ENCODE measurements at places on chromosomes 11 and 22. TPM values are rescaled to one million over a fixed set of nuclear protein-coding genes. Genes with fewer than 3 reads are reported as not detected.
A peak's percentile ranks its signal among the peaks of the same experiment; 100 is the strongest.

GRCh38 chr11:117634756-117635603 is 162.0 kb downstream of the DSCAML1 start:
- no peaks in the 10 kb centered on the region for H3K36me3 ChIP-seq
- peaks cover 19% of the 10 kb centered on the region for H3K4me1 ChIP-seq
- H3K4me3 ChIP-seq: no peak overlapping the region
- H3K27ac ChIP-seq: no peak overlapping the region

GRCh38 chr11:128299132-128299726 is 288.1 kb downstream of the ETS1 start:
- peak overlapping the region; percentile 64 for H3K27ac ChIP-seq
- no peaks in the 10 kb centered on the region for H3K36me3 ChIP-seq
- no peaks in the 10 kb centered on the region for H3K27me3 ChIP-seq

- no peaks in the 10 kb centered on the region for H3K27me3 ChIP-seq
- peaks cover 17% of the 10 kb centered on the region for H3K4me1 ChIP-seq
- H3K27ac ChIP-seq: no peak overlapping the region
- peaks cover 4% of the 10 kb centered on the region for H3K36me3 ChIP-seq
- no peak for DNase-seq
- no peak overlapping the region for H3K4me3 ChIP-seq
Observed at GRCh38 chr11:77079666-77080065, 12.9 kb downstream of the CAPN5 start.

The SCGB1D2 gene
- not detected for total RNA-seq

GRCh38 chr11:61491736-61492395 is 16.7 kb upstream of the LRRC10B start:
- H3K27me3 ChIP-seq: no peaks in the 10 kb centered on the region
- DNase-seq: no peak
- no peak overlapping the region for H3K27ac ChIP-seq
- H3K4me3 ChIP-seq: no peak overlapping the region
- H3K4me1 ChIP-seq: peaks cover 53% of the 10 kb centered on the region
- no peaks in the 10 kb centered on the region for H3K36me3 ChIP-seq

The C11orf97 gene
- not detected for total RNA-seq

DNA sequence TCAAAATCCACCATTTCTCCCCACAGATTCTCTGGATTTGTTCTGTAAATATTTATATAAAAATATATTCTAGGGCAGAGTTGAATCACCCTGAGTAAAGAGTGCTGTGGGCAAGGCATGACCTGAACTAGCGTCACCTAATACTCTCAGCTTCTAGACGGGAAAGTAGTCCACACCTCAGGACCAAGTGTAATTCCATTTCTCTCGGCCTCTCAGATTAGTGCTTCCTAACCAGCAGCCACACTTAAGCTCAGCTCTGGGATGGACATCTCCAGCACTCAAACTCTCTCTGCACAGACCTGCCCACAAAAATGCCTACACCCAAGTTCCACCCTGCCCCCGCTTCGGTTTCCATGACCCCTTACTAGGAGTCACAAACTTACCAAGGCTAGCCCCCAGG is 5.3 kb downstream of the SPTBN2 start:
- peaks cover 33% of the 10 kb centered on the region for H3K27me3 ChIP-seq
- H3K4me3 ChIP-seq: no peak overlapping the region
- H3K27ac ChIP-seq: no peak overlapping the region
- H3K36me3 ChIP-seq: no peaks in the 10 kb centered on the region
- peaks cover 29% of the 10 kb centered on the region for H3K4me1 ChIP-seq

The OR6A2 gene
- total RNA-seq: 0.21 TPM

DNA sequence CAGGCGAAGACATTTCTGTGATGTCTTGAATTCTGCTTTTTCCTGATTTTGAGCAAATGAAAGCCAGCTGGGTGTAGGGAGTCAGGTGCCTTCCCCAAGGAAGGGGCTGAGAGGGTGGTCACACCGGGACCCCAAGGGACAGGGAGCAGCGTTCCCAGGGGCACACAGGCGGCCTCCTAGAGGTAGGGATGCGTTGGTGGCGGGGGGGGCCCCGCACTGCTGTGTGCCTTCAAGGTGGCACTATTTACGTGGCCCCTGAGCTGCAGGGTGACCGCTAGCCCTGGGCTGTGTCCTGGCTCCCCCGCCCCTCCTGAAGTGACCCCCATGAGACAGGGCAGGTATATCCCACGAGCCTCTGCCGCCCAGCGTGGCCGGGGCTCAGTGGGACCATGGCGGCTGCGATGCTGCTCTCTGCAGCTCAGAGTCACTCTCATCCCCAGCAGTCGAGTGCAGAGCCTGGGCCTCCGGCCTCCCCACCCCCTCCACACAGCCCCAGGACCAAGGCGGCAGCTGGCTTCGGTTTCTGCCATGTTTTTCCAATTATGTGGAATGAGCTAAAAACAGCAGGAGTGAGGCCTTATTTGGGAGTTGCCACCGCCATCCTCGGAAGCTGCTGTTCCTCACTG is 60.9 kb downstream of the LRP5 start:
- no peaks in the 10 kb centered on the region for H3K27me3 ChIP-seq
- peak overlapping the region; percentile 27 for H3K4me3 ChIP-seq
- DNase-seq: peak; percentile 20
- H3K27ac ChIP-seq: peak overlapping the region; percentile 91

The TTC28 gene
- total RNA-seq: 65.4 TPM

- H3K27ac ChIP-seq: no peak overlapping the region
- H3K4me1 ChIP-seq: peaks cover 46% of the 10 kb centered on the region
- H3K4me3 ChIP-seq: no peak overlapping the region
- peaks cover 15% of the 10 kb centered on the region for H3K36me3 ChIP-seq
- H3K27me3 ChIP-seq: no peaks in the 10 kb centered on the region
Observed at GRCh38 chr22:23225337-23225723, 45.0 kb downstream of the BCR start.

DNA sequence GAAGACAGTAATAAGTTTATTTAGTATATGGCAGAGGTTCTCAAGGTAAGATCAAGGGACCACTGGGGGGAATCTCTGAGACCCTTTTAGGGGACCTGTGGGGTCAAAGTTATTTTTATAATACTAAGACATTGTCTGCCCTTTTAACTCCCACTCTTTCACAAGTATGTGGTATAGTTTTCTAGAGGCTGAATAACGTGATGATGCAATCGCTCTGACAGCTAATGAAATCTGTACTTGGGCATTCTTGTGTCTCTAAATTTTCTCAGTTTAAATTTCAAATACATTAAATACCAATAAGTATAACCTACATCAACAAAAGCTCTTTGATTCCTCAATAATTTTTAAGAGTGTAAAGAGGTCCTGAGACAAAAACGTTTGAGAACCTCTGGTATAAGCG is 147.9 kb downstream of the ATG16L2 start:
- no peak for DNase-seq
- H3K27ac ChIP-seq: no peak overlapping the region

DNA sequence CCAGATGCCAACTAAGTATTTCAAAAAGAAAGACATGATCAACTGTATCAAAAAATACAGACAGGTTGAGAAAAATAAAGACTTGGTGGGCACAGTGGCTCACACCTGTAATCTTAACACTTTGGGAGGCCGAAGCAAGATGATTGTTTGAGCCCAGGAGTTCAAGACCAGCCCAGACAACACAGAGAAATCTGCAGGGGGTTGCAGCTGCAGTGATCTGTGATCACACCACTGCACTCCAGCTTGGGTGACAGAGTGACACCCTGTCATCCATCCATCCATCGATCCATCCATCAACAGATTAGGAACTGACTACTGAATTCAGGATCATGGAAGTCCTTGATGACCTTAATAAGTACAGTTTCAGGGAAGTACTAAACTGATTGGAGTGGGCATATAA is 65.0 kb upstream of the RPS13 start:
- H3K4me1 ChIP-seq: no peaks in the 10 kb centered on the region
- no peak overlapping the region for H3K4me3 ChIP-seq
- H3K27me3 ChIP-seq: no peaks in the 10 kb centered on the region
- H3K36me3 ChIP-seq: peaks cover 21% of the 10 kb centered on the region

DNA sequence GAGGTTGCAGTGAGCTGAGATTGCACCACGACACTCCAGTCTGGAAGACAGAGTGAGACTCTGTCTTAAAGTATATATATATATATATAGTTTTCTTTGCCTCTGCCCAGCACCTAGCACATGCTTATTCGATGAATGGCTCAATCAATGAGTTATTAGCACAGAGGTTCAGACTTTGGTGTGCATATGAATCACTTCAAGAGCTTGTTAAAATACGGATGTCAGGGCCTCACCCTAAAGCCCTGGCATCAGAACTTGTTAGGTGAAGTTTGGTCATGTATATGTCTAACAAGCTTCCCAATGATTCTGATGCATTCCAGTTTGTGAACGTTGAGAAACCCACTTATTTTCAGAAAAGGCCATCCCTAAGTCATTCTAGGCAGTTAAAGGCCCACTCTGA is 21.8 kb upstream of the TMEM86A start:
- no peak for DNase-seq
- H3K4me1 ChIP-seq: no peaks in the 10 kb centered on the region
- H3K27me3 ChIP-seq: no peaks in the 10 kb centered on the region
- no peak overlapping the region for H3K27ac ChIP-seq

DNA sequence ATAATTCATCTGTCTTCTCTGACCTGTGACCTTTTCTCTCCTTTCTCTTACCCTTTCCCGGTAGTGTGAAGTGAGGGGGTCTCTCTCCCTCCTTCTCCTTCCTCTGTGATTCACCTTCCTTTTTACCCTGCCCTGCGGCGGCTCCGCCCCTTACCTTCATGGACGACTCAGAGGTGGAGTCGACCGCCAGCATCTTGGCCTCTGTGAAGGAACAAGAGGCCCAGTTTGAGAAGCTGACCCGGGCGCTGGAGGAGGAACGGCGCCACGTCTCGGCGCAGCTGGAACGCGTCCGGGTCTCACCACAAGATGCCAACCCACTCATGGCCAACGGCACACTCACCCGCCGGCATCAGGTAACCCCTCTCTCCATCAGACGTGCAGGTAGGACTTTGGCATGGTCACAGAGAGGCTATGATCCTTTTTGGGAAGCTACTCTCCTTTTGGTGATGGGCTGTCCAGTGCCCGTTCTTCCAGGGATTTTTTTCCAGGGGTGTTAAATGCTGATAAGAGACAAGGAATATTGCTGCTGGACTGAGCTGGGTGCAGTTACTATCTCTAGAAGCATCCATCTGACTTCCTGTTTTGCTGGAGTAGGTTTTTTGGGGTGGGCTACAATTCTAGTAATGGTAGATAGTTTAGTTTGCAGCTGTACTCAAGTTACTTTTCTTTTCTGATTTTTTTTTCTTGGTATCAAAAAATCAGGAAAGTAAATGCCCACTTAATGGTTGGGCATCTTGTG is 29.9 kb downstream of the CTNND1 start:
- H3K4me3 ChIP-seq: no peak overlapping the region
- no peak for DNase-seq
- peaks cover 31% of the 10 kb centered on the region for H3K4me1 ChIP-seq
- H3K27ac ChIP-seq: no peak overlapping the region

GRCh38 chr11:79050786-79051185 is 390.0 kb downstream of the TENM4 start:
- no peak overlapping the region for H3K27ac ChIP-seq
- no peak overlapping the region for H3K4me3 ChIP-seq

- no peak overlapping the region for H3K4me3 ChIP-seq
- DNase-seq: no peak
- H3K36me3 ChIP-seq: no peaks in the 10 kb centered on the region
- no peaks in the 10 kb centered on the region for H3K4me1 ChIP-seq
Observed at GRCh38 chr11:85673393-85673792, 8.5 kb upstream of the CREBZF start.

DNA sequence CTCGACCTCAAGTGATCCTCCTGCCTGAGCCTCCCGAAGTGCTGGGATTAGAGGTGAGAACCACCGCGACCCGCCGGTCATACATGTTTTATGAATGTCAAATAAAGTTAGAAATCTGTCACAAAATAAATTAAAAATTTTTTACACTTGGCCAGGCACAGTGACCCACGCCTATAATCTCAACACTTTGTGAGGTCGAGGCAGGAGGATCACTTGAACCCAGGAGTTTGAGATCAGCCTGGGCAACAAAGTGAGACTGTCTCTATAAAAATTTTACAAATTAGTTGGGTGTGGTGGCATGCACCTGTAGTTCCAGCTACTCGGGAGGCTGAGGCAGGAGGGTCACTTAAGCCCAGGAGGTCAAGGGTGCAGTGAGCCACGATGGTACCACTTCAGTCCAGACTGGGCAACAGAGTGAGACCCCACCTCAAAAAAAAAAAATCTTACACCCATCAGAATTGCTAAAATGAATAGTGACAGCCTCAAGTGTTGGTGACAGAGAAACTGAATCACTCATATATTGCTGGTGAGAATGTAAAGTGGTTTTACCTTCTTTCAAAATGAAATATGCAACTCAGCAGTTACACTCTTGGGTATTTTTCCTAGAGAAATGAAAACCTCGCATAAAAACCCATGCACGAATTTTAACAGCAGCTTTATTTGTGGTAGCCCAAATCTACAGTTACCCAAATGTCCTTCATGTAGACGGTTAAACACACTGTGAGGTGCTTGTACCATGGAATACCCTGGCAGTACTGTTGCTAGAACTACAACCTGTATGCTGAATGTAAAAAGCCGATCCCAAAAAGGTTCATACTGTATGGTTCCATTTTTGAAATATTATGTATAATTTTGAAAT is 55.4 kb downstream of the MED15 start:
- H3K4me3 ChIP-seq: no peak overlapping the region
- H3K27ac ChIP-seq: no peak overlapping the region
- peaks cover 4% of the 10 kb centered on the region for H3K4me1 ChIP-seq
- no peaks in the 10 kb centered on the region for H3K27me3 ChIP-seq
- peaks cover 30% of the 10 kb centered on the region for H3K36me3 ChIP-seq

DNA sequence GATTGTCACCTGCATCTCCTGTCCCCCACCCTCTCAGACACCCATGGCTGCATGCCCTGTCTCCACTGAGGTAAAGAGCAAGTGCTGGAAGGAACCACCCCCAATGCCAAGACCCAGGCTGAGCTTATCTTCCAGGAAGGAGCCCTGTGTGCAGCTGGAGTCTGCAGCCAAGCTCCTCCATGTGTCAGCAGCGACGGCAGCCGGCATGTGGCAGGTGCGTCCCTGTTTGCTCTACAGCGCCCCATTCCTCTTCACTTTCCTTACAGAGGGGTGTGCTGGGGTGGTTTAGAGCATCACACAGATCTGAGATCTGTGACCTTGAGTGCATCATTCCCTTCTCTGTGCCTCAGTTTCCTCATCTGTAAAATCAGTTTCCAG is 7.7 kb upstream of the MN1 start:
- peaks cover 11% of the 10 kb centered on the region for H3K4me1 ChIP-seq
- DNase-seq: no peak
- no peak overlapping the region for H3K4me3 ChIP-seq
- H3K27me3 ChIP-seq: peaks cover 2% of the 10 kb centered on the region

DNA sequence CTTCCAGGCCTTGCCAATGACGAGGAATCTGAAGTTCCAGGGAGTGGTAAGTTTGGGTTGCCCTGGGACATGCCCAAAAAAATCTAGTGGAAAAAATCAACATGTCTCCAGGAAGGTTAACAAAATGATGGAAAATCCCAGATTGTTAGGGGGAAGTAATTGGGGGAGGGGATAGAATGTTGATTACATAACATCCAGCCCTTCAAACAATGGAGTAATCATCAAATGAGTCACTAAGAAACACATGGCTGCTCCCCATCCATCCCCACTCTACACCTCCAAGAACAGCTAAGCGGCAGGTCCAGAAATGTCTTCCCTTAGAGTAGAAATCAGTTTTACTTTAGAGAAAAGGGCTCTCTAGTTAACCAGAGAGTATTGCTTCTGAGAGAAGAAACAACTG is 94.9 kb downstream of the ETS1 start:
- H3K27me3 ChIP-seq: peaks cover 70% of the 10 kb centered on the region
- peaks cover 27% of the 10 kb centered on the region for H3K4me1 ChIP-seq
- no peak for DNase-seq
- no peaks in the 10 kb centered on the region for H3K36me3 ChIP-seq

The OR56A1 gene
- total RNA-seq: 0.14 TPM

Measured in neural crest cell (in vitro differentiated cells).